CD4-positive, alpha-beta T cell treated with Interleukin-17A for 4 hours (primary cell): ENCODE measurements at places on chromosomes 5 and 9.

- DNase-seq, result no peak
Measured at GRCh38 chr9:83649515-83649914, 26.6 kb downstream of the IDNK start.

DNA sequence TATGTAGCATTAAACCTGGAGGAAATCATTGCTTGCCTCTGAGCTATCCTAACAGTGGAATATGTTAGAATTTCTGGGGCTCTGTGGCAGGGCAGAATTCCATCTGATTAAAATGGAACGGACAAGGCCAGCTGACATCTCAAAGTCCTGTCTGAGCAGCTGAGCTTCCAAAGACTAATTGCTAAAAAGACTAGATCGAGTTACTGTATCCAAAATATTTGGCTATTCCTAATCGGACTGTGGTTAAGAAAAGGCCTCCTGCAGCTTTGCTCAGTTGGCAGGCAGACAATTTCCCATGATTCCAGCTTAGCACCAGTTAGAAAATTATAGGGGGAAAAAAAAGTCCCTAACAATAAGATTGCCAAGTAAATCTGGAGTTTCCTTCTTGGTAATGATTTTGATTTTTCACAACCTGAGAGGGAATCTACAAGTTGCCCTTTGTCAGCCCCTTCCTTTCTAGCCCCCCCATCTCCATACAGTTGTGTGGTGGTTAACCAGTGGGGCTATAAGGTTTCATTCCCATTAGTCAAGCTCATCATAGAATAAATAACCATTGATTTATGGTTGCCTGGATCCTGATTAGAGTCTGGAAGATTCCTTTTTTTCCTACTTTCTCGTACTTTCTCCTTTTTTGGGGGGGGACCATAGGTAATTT lies 26.4 kb downstream of the PTGR1 start:
- DNase-seq, result no peak

- DNase-seq, result no peak
Measured at GRCh38 chr9:36721846-36722588, 149.3 kb downstream of the MELK start.

GRCh38 chr9:37534901-37535300 lies 41.3 kb downstream of the FBXO10 start:
- DNase-seq, result no peak

DNA sequence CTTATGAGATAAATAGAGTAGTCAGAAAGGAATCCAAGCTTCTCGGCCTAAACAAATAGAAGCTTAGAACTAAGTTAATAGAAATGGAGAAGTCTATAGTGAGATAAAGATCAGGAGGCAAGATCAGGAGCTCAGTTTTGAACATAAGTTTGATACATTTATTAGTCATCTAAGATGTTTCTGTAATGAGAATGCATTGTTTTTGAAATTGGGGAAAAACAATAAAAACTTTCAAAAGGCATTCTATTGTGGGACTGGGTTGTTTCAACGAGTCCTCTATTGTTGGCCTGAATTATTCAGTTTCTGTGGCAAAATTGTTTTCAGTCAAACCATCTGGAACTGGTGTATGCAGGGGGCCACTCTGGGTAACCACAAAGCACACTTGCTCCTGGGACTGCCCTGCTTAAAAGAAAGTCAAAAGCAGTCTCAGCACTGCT lies 181.0 kb upstream of the CLINT1 start:
- no peak for DNase-seq

- DNase-seq, result no peak
Measured at GRCh38 chr9:83707518-83707767, 315 bp downstream of the UBQLN1 start.
